ENCODE measurements at places on chromosomes 1 and 21.

GRCh38 chr1:79204779-79205479 is 198.4 kb upstream of the ADGRL4 start:
- DNase-seq, result no peak

- DNase-seq, result no peak
Measured at GRCh38 chr1:2462819-2463218, 13.3 kb upstream of the PLCH2 start.

DNA sequence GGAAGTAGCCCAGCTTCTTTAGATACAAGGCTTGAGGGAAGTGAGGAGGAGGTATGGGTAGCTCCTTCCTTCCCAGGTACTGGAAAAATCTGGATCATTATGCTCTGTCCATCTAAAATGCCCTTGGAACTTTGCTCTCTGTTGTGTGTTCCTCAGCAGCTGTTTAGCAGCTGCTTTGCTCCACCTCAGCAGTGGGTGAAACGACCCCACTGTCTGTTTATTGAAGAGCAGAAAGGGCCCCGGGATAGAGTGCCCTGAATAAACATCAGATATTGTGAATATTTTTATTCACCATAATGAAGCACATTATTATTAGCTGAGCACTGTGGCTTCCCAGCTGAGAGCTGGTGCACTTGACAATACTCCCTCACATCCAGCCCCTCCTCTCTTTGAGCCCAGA is 237.9 kb downstream of the PBX1 start:
- no peak for DNase-seq

GRCh38 chr1:165632152-165632469 is 1.1 kb downstream of the MGST3 start:
- no peak for DNase-seq

- peak; percentile 84 for DNase-seq
Measured at GRCh38 chr1:150579110-150579944, at the start of gene MCL1. TSS of gene MCL1 (minus strand) at chr1:150579610. CDS start at chr1:150579530, 80 bp downstream.

DNA sequence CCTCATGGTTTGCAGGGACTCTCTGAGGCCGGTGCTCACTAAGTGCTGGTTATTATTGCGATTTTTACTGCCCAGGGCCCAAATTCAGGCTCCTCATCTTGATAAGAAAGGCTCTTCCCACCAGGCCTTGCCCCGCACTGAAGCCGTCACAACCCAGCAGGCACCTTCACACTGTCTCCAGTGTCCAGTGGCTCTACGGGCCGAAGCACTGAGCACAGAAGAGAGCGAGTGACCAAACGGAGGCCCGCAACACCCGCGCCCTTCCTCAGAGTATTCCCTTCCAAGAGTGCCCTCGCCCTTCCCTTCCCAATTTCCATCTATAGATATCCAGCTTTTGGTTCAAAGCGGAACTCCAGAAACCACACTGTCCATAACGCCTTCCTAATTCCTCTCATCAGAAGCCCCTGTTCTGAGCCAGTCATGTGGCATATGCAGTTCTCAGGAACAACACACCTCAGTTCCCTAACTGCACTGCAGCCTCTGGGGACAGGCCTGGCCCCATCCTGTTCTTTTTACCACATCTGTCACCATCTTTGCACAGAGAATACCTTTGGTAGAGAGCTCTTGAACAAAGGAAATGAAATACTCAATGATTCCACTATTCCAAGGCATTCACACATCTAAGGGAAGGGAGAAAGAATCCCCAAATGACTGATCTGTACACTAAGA is 15.1 kb downstream of the FALEC start:
- DNase-seq, result no peak

DNA sequence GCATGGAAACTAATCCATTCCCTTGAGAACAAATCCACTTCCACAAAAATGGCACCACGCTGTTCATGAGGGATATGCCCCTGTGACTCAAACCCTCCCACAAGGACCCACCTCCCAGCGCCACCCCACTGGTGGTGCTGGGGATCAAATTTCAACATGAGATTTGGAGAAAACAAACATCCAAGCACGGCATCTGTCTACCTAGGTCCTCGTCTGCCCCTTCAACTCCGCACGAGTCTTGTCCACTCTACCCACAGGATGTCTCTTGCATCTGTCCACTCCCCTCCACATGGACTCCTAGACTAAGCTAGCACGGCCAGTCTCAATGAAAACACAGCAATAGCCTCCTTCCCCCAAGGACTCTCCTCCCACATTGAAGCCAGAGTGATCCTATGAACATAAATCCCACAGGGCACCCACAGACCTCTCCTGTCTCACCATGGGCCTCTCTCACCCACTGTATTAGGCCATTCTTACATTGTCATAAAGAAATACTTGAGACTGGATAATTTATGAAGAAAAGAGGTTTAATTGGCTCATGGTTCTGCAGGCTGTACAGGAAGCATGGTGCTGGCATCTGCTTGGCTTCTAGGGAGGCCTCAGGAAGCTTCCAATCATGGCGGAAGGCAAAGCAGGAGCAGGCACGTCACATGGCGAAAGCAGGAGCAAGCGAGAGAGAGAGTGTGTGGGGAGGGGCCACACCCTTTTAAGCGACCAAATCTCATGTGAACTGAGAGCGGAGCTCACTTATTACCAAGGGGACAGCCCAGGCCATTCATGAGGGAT is 101.4 kb downstream of the TOMM20 start:
- DNase-seq, result no peak

- no peak for DNase-seq
Measured at GRCh38 chr1:12320486-12320885, 90.7 kb downstream of the VPS13D start.

DNA sequence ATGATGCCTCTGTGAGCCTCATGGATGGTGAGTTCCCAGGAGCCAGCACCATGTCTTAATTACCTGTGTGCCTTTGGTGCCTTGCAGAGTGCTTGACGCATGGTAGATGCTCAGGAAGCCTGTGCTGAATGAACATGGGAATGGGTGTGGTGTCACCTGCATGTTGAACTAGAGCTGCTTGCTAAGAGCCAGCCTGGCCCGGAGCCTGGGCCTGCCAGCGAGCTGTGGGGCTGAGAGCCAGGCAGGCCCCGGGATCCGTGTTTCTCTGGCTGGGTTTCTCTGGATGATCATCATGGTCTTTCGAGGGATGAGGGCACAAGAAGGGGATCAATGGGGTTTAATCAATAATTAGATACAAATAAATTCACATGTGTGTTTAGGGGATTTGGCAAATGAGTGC is 6.7 kb upstream of the TEX35 start:
- no peak for DNase-seq

- no peak for DNase-seq
Measured at GRCh38 chr21:30733026-30733425, 14.0 kb downstream of the KRTAP21-2 start.

DNA sequence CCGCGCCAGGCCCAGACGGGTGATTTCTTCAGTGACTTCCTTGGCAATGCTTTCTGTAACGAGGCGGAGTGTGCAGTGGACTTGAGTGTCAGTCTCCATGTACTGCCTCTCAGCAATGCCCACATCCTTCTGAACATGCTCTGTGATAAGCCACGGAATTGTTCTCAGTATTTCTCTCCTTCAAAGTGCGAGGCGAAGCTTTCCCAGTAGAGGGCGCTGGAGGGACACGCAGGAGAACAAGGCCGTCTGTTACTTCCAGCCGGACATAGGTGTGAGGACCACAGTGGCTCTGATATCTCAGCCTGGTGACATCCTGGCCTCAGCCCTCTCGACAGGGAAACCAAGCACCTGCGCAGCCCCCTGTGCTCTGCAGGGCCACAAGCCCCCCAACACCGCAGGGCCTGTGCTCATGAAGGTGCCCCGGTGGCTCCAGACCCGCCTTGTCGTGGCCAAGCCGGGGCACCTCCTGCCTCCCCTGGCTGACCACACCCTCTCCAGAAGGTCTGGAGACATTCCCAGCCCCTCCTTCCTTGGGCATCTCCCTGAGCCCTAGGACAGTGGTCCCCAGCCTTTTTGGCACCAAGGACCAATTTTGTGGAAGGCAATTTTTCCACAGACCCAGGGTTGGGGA is 46.1 kb upstream of the BACE2 start:
- no peak for DNase-seq

All from GM12892 (cell line).